ENCODE measurements at places on chromosomes 3 and 15. TPM values are rescaled to one million over a fixed set of nuclear protein-coding genes. Genes with fewer than 3 reads are reported as not detected.

The SPINK8 gene
- 1.4 TPM for polyA plus RNA-seq

The RETNLB gene
- polyA plus RNA-seq, result not detected

The ZMYND10 gene
- 18.3 TPM for polyA plus RNA-seq

The SLC24A5 gene
- polyA plus RNA-seq, result not detected

The GOLGA8J gene
- polyA plus RNA-seq, result not detected

The MESP2 gene
- polyA plus RNA-seq, result 1.6 TPM

The PLA2G4E gene
- polyA plus RNA-seq, result not detected

The GP9 gene
- polyA plus RNA-seq, result not detected

The AGBL1 gene
- not detected for polyA plus RNA-seq

The LMAN1L gene
- polyA plus RNA-seq, result not detected
